ENCODE measurements at places on chromosomes 2 and 18.

- no peak for DNase-seq
Measured at GRCh38 chr2:3051266-3051665, 326.4 kb downstream of the EIPR1 start.

- DNase-seq, result no peak
Measured at GRCh38 chr2:198961547-198961946, 496.2 kb downstream of the SATB2 start.

GRCh38 chr2:1407950-1408675, 5.2 kb upstream of the TPO start:
- DNase-seq, result no peak

- no peak for DNase-seq
Measured at GRCh38 chr2:235267251-235267650, 226.6 kb upstream of the AGAP1 start.

- DNase-seq, result no peak
Measured at GRCh38 chr2:29776406-29776805, 145.0 kb downstream of the ALK start.

DNA sequence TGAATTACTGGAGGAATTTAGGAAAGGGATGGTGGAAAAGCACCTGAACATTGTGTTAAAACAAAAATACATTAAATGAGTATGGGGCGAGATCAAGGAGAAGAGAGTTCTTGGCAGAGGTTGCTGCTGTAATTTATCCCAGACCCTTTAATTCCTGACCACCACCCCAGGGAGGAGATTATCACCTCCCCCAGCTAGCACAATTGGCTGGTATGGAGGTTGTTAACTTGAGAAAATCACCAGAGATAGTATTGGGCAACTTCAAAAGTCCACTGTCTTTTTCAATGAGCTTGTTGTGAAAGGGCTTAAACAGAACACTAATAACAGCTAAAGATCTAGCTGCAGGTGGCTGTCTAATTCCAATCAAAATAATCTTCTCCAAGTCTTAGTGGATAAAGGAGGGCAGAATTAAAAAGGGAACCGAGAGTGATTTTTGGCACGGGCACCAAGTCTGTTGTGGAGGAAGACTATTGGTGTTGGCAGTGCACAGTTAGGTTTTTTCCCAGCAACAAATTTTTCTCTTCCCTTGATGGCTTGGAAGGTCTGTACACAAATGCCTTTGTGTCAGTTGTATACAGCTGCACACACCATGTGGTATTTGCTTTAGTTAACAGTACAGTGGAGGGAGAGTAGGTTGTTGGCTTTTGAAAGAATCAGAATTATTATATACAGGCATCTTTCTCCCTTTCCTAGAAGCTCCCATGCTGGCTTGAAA, 289.5 kb downstream of the SLC4A3 start:
- DNase-seq, result no peak

GRCh38 chr2:211503856-211504255, 947.5 kb downstream of the CPS1 start:
- no peak for DNase-seq

DNA sequence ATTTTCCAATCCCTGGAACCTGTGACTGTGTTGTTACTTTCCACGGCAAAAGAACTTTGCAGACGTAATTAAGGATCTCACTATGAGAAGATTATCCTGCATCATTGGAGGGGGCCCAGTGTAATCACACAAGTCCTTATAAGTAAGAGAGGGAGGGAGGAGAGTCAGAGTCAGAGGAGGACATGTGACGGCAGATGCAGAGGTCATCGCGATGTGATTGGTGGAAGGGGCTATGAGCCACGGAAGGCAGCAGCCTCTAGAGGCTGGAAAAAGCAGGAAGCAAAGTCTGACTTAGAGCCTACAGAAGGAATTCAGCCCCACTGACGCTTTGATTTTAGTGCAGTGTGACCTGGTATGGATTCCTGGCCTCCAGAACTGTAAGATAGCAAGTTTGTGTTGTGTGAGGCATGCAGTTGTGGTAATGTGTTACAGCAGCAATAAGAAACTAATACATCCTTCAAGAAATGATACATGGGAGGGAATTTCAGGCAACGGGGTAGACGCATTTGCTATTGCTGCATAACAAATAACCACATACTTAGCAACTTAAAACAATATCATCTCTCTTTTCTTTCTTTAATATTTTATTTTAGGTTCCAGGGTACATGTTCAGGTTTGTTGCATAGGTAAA, 112.7 kb upstream of the SERPINE2 start:
- DNase-seq, result no peak

Data from pancreas (tissue), 10 donors.